Naive B cell (primary cell): ENCODE measurements at places on chromosomes 4 and X. TPM values are rescaled to one million over a fixed set of nuclear protein-coding genes. Genes with fewer than 3 reads are reported as not detected.
A peak's percentile ranks its signal among the peaks of the same experiment; 100 is the strongest.

The PSAPL1 gene
- not detected for polyA plus RNA-seq

The DGKK gene
- polyA plus RNA-seq = not detected

- H3K36me3 ChIP-seq = no peaks in the 10 kb centered on the region
- H3K27me3 ChIP-seq = no peaks in the 10 kb centered on the region
- no peak for DNase-seq
- H3K27ac ChIP-seq = no peak overlapping the region
Observed at GRCh38 chrX:37287741-37288444, 61.3 kb upstream of the PRRG1 start.

DNA sequence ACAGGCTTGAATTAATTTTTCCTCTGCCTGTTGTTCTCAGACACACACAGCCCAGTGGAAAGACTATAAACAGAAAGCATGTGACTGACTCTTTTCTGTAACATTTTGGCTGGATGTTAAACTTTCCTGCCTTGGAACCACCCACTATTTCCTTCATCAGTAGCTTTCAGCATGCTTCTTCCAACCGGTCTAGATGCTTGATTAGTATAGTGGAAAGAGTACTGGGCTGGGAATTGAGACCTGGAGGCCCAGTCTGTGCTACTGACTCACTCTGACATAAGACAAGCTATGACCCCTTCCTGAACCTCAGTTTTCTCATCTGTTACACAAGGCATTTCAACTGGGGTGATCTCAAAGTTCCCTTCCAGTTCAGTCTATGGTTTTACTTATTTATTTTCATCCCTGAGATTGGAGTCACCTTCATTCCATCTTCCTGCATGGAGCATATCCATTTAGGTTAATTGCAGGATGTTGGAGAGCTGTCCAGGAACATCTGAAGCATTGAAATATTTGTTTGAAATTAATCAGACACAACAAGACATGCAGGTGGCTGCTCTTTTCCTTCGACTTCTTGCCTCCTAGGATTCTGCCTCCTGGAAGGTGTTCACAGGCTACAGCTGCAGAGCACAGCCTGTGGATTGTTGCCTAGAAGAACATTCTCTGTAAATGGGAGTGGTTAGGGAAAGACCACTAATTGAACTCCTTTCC lies 173.4 kb downstream of the RTL9 start:
- no peaks in the 10 kb centered on the region for H3K36me3 ChIP-seq
- H3K27me3 ChIP-seq = no peaks in the 10 kb centered on the region
- H3K4me1 ChIP-seq = no peaks in the 10 kb centered on the region
- H3K4me3 ChIP-seq = no peak overlapping the region

The GASK1B gene
- not detected for polyA plus RNA-seq

GRCh38 chrX:122591546-122591945 lies 592.5 kb upstream of the GRIA3 start:
- no peaks in the 10 kb centered on the region for H3K4me1 ChIP-seq
- DNase-seq = no peak
- no peaks in the 10 kb centered on the region for H3K27me3 ChIP-seq
- H3K4me3 ChIP-seq = no peak overlapping the region
- H3K36me3 ChIP-seq = no peaks in the 10 kb centered on the region

GRCh38 chr4:154332681-154333421 lies 158.7 kb downstream of the DCHS2 start:
- peak overlapping the region; percentile 92 for H3K4me3 ChIP-seq
- no peaks in the 10 kb centered on the region for H3K36me3 ChIP-seq
- DNase-seq = peak; percentile 66

DNA sequence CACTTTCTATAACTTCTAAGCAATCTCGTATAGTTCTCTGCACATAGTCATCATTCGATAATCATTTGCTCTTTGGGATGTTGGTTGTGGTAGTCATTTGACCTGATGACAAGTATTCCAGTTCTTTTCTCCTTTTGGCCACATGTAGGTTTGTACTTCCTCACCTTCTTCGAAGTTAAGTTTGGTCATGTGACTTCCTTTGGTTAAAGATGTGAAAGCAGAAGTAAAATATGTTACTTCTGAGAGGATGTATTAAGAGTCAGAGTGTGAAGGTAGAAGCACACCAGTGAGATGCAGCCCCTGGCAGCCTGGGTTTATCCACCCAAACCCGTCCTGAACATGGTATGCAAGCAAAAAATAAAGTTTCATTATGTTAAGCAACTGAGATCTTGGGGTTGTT lies 48.9 kb upstream of the ZNF518B start:
- no peak overlapping the region for H3K27ac ChIP-seq
- H3K36me3 ChIP-seq = peaks cover 5% of the 10 kb centered on the region
- no peak overlapping the region for H3K4me3 ChIP-seq
- peaks cover 6% of the 10 kb centered on the region for H3K27me3 ChIP-seq
- no peak for DNase-seq

DNA sequence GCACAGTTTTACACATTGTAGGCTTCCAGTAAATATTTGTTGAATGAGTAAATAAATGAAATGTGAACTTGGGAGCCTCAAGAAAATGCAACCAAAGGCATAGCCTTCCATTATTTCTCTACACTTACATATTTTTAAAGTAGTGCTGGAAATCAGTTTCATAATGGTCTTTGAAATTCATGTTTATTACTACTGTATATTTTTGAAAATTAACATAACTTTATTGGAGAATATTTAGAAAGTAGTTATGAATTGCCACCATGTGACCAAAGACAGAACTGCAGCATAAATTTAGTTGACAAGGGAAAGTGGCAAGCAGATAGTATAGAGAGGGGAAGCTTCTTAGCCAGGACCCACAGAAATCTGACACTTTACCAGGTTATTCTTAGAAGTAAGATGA lies 6.4 kb downstream of the TCEAL8 start:
- H3K36me3 ChIP-seq = no peaks in the 10 kb centered on the region
- no peaks in the 10 kb centered on the region for H3K27me3 ChIP-seq
- no peak overlapping the region for H3K27ac ChIP-seq
- DNase-seq = peak; percentile 6
- no peak overlapping the region for H3K4me3 ChIP-seq

- peak overlapping the region; percentile 14 for H3K27ac ChIP-seq
- H3K27me3 ChIP-seq = no peaks in the 10 kb centered on the region
- peaks cover 23% of the 10 kb centered on the region for H3K36me3 ChIP-seq
- H3K4me3 ChIP-seq = no peak overlapping the region
Observed at GRCh38 chr4:75658876-75659275, 14.3 kb downstream of the G3BP2 start.

GRCh38 chrX:107894038-107894437 lies 68.4 kb downstream of the MID2 start:
- peak; percentile 32 for DNase-seq
- H3K4me3 ChIP-seq = no peak overlapping the region
- H3K27ac ChIP-seq = no peak overlapping the region
- H3K36me3 ChIP-seq = peaks cover 7% of the 10 kb centered on the region

DNA sequence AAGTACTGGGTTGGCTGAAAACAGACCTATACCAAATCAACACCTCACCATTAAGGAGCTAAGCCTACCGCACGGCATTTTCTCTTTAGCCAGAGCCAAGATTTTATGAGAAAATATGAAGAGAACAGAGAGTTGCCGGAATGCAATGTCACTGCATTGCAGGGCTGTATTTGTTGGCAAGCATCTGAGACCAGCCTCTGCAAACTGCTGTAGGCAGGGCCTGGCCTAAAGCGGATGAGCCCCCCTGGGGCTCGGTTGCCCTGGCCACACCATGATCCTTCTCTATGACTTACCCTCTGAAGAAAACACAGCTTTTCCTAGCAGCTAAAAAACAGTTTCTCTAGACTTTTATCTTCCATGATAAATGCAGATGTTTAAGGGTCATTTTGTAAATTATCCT lies 120.5 kb upstream of the SORBS2 start:
- H3K36me3 ChIP-seq = no peaks in the 10 kb centered on the region
- no peaks in the 10 kb centered on the region for H3K4me1 ChIP-seq
- DNase-seq = no peak
- H3K27ac ChIP-seq = no peak overlapping the region
- no peak overlapping the region for H3K4me3 ChIP-seq
- peaks cover 19% of the 10 kb centered on the region for H3K27me3 ChIP-seq

DNA sequence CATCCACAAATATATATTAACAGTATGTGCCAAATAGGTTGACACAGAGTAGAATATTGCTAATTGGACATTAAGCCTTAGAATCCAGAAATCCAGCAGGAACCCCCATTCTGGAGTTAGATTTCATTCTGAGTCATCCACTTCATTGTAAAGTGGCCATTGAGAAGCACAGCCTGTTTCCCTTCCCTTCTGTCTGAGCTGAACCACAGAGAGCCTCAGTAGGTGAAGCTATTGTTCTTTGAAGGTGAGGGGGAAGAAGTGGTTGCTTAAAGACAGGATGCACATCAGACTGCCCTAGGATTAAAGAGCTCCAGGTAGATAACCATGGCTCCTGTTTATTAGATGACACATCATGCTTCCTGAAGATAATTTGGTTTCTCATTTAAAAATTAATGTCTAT lies 30.6 kb upstream of the MCF2 start:
- H3K27ac ChIP-seq = no peak overlapping the region
- peaks cover 6% of the 10 kb centered on the region for H3K36me3 ChIP-seq
- H3K27me3 ChIP-seq = no peaks in the 10 kb centered on the region
- DNase-seq = no peak

The VCX3B gene
- not detected for polyA plus RNA-seq

DNA sequence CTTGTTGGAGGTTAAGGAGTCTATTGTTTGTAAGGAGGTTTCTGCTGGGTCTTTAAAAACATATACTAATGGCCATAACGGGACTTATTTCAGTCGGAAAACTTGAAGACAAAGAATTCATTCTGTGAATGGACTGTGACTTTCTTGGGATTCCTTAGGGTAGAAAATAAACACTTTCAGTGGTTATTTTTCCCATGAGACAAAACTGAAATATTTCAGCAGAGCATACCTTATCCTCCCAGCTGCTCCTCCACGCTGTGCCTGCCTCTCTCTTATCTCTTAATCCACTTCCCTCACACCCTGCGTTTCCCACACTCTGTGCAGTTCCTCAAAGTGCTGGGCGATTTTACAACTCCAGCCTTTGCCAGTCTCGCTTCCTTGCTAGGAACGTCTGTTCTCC lies 47.1 kb upstream of the SORBS2 start:
- H3K4me3 ChIP-seq = no peak overlapping the region
- DNase-seq = no peak
- no peaks in the 10 kb centered on the region for H3K4me1 ChIP-seq
- peaks cover 4% of the 10 kb centered on the region for H3K36me3 ChIP-seq
- no peak overlapping the region for H3K27ac ChIP-seq

DNA sequence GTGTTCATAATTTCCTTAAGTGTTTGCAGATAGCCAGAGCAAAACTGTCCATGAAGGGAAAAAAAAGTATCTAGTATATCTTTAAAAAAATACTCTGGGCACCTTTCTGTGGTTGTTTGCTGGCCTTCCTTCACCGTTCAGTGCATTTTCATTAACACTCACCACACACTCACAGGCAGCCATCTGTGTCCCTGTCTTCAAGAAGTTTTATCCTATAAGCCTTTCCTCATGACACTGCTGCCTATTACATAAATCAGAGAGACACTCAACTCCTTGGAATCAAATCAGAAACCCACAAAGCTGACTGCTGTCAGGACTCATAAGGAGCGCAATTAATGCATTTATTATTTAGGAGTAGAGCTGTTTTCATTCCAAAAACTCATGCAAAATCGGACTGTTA lies 1720.2 kb downstream of the PCDH7 start:
- no peak overlapping the region for H3K27ac ChIP-seq
- no peaks in the 10 kb centered on the region for H3K27me3 ChIP-seq
- H3K4me1 ChIP-seq = no peaks in the 10 kb centered on the region
- H3K36me3 ChIP-seq = no peaks in the 10 kb centered on the region
- DNase-seq = no peak

DNA sequence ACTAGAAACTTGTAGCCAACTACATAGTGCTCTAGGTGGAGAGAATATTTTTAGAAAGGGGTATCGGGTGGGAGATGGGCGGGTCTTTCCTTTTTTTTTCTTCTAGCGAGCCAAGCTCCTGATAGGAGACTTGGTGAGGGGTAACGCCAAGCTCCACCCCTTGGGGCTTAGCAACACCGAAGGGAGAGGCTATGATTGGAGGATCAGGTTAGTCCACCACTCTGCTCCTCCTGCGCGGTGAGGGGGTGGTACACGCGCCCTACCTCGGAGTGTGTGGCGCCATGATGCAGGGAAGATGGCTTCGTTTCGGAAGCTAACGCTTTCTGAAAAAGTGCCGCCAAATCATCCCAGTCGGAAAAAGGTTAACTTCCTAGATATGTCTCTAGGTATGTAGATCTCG lies at the start of gene LUZP4:
LUZP4 (plus strand) TSS at position 251 of the 400 bp plus-strand sequence; CDS start at position 296, 45 bp downstream.
- no peaks in the 10 kb centered on the region for H3K36me3 ChIP-seq
- no peak within 1 kb of the TSS for H3K27ac ChIP-seq
- no peaks in the 10 kb centered on the region for H3K4me1 ChIP-seq
- no peak for DNase-seq
- no peaks in the 10 kb centered on the region for H3K27me3 ChIP-seq

GRCh38 chrX:72128881-72129280 lies 2.8 kb downstream of the RTL5 start:
- peaks cover 61% of the 10 kb centered on the region for H3K27me3 ChIP-seq
- peak; percentile 29 for DNase-seq
- H3K4me3 ChIP-seq = no peak overlapping the region
- H3K4me1 ChIP-seq = peaks cover 10% of the 10 kb centered on the region
